NCI-H1417 (cell line): ENCODE measurements at places on chromosomes 7 and 10.
A peak's percentile ranks its signal among the peaks of the same experiment; 100 is the strongest.

DNA sequence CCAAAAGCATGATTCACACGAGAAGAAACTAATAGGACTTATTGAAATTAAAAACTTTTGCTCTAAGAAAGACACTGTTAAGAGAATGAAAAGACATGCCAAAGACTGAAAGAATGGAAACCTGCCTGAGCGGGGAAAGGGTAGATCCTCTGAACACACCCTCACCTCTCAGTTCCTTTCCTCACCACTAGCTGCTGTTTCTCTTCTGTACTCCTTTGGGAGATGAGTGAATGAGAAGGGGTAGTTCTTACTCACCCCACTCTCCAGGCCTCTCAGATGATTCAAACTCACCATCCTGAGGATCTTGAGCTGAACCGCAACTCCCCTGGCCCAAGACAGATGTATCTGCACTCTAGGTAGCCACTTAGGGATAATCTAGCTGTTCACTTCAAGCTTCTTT, 41.9 kb downstream of the IQUB start:
- DNase-seq = no peak

DNA sequence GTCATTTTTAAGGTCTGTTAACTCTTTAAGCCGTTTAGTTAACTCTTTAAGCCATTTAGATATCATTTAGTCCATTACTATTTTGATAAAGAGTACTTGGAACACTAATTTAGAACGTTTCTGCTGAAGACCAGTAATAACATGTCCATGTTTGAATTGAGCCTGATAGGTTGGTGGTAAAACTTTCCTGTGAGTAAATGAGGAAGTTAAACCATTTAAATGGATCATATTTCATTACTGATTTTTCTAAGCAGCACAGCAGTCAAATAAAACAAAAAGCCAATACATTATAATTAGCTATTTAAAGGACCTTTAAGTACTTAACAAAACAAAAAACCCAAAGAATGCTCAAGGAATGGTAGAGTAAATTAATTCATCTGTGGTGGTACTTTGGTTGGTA, 29.4 kb downstream of the PHTF2 start:
- DNase-seq = no peak

GRCh38 chr7:1755783-1756625, 85.9 kb downstream of the ELFN1 start:
- peak; percentile 48 for DNase-seq

DNA sequence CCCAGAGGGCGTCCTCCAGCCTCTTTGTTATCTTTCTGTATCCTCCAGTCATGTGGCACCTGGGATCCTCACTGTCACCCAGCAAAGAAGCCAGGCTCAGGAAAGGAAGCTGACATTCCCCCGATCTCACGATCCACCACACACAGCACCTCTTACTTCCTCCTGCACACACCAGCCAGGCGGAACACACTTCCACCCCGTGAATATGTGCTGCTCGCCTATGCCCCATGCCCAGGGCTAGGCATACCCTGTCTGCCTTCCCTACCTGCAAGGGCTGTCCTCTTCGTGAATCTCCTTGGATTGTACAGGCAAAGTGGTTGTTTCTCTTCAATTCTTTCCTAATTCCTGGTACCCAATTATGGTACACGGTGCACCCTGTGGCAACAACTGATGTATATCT, 191.0 kb downstream of the TNS3 start:
- DNase-seq = no peak

GRCh38 chr7:120714945-120715344, 143.0 kb downstream of the TSPAN12 start:
- DNase-seq = no peak

DNA sequence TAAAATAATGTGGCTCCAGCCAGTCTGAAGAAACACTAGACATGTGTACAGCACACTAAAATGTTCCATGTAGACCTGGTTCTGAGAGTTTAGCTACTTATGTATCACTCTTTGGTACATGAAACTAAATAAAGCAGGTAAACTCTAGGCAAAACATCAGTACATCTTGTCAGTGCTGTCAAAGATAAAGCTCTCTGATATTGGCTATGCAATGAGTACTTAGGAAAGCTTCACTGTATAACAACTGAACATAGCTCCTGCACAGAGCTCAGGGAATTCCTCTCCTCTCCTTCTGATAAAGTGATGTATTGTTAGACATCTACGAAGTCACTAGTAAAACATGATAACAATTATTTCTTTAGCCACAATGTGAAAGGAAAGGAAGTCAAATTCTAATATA, 3.5 kb downstream of the LRRN3 start:
- DNase-seq = no peak

GRCh38 chr7:12582362-12582761, 11.8 kb downstream of the SCIN start:
- DNase-seq = no peak

GRCh38 chr7:463362-463781, 56.3 kb downstream of the PDGFA start:
- DNase-seq = no peak

DNA sequence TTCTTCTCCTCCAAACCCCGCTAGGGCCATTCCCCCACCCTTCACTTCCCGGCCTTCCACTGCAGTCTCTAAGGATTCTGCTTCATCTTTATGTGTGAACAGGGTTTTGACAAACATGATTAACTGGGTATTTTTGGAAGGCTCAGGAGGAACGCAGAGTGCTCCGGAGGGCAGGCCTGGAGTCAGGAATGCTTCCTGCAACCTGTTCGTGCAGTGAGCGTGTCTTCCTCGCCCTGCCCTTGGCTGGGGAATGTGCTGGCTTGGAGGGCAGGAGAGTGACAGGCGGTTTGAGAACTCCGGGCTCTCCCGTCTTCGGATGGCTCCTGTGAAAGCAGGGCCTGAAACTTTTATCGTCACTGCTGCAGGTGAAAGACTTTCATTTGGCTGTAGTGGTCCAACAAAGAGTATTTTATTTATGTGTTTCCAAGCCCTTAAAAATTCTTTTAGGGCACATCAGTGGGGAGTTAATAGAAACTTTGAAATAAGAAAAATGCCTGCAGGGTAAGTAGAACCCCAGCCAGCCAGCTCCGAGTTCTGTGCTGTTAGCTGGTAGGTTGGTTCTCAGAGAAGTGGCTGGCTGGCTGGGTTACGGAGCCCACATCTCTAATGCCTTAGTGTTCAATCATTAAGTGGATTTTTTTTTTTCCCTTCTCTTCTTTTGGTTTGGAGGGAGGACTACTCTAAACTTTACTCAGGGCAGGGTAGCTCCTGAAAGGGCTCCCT, 51.0 kb downstream of the TCF7L2 start:
- DNase-seq = no peak

DNA sequence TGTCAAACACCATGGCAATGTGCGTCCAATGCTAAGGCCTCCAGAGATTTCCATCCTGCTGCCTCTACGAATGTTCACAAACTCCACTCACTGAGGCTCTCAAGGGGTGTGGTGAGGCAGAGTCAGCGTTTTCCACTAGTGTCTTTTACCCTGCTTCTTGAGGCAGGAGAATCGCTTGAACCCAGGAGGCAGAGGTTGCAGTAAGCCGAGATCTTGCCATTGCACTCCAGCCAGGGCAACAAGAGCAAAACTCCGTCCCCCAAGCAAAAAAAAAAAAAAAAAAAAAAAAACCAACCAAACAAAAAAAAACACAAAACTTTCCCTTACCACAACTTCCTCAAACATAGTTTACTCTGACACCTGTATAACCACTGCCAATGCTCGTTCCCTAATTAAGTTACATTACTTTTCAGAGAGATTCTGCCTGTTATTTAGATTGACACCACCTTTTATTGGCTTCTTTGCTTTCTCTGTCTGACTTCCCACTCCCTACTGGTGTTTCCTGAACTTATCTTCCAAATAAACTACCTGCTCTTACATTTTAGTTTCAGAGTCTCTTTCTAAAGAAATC, 102.1 kb upstream of the ZNF746 start:
- DNase-seq = no peak

DNA sequence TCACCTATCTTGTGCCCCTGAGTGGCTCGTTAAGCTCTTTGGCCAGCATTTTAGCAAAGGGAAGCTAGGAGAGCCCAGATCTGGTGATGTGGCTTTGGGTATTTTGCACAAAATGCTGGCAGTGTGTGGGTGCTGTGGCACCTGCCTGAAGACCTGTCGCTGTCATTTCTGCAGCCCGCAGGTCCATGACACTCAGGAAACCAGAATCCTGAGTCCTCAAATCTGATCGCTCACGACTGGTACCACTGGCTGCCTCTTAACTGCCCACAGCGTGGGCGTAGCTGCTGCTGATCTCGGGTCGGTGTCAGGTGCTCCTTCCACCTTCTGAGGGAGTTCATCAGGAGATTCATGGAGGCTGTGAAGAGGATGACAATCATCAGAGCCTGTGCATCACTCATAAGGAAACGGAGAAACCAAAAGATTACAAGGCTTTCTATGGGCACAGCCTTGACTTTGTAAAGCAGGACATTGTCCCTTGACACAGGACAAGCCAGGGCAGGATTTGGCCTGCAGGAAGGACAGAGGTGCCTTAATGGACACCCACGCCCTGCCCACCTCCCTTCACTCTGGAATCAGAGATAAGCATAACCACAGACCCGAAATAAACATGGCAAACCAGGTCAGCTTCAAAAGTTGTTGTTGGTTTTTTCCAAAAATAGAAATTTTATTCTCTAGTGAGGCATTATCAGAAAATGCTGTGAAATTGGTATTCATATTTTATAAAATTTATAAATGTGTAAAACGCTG, 71.0 kb upstream of the STK17A start:
- DNase-seq = no peak

- no peak for DNase-seq
These were observed 12.2 kb upstream of the ZNF488 start for GRCh38 chr10:47396311-47396717.

GRCh38 chr10:88996927-88997326, 6.3 kb downstream of the FAS start:
- DNase-seq = no peak

- no peak for DNase-seq
These were observed 225.5 kb downstream of the KLF6 start for GRCh38 chr10:3559527-3559926.

DNA sequence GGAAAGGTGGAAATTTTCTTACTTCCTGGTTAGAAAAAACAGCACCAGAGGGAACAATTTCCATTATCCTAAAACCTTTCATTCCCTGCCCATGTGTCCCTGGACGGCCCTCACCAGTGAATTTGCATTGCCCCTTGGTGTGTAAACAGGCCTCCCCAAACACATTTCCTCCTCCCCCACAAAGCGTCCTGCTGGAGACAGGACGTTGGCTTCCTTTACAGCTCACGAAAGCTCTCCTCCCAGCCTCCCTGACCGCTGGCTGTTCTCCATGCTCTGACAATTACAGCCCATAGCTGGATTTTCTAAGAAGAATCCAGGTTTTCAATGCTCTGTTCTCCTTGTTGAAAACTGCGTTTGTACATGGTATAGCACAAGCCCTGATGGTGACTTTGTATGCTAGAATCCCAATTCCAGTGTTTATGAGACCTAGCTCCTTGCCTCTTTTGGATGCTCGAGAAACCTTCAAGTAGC, 724.2 kb upstream of the CELF2 start:
- no peak for DNase-seq
